ENCODE measurements at places on chromosomes 2 and 18. TPM values are rescaled to one million over a fixed set of nuclear protein-coding genes. Genes with fewer than 3 reads are reported as not detected.

- no peak for DNase-seq
Measured at GRCh38 chr2:136527560-136527959, 237.8 kb upstream of the THSD7B start.

GRCh38 chr2:50875561-50875960 lies 156.4 kb downstream of the NRXN1 start:
- DNase-seq = no peak

GRCh38 chr2:13115643-13116042 lies 398.9 kb downstream of the TRIB2 start:
- no peak for DNase-seq

GRCh38 chr2:105655244-105655643 lies 89.5 kb upstream of the NCK2 start:
- no peak for DNase-seq

- no peak for DNase-seq
Measured at GRCh38 chr2:45254025-45254424, 244.8 kb upstream of the SIX2 start.

MARS2 gene
- total RNA-seq = 7.2 TPM

- no peak for DNase-seq
Measured at GRCh38 chr2:5734859-5735520, 42.8 kb downstream of the SOX11 start.

DNA sequence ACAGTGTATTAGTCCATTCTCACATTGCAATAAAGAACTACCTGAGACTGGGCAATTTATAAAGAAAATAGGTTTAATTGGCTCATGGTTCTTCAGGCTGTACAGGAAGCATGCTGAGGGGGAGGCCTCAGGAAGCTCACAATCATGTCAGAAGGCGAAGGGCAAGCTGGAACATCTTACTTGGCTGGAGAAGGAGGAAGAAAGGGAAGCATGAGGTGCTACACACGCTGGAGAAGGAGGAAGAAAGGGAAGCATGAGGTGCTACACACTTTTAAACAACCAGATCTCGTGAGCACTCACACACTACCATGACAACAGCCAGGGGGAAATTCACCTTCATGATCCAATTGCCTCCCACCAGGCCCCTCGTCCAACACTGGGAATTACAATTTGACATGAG lies 95.3 kb upstream of the FAM110C start:
- DNase-seq = no peak

ANKRD62 gene
- total RNA-seq = not detected

GRCh38 chr2:122481717-122482116 lies 726.3 kb downstream of the TSN start:
- DNase-seq = no peak

GRCh38 chr2:199490049-199490448 lies 32.3 kb upstream of the SATB2 start:
- no peak for DNase-seq

DNA sequence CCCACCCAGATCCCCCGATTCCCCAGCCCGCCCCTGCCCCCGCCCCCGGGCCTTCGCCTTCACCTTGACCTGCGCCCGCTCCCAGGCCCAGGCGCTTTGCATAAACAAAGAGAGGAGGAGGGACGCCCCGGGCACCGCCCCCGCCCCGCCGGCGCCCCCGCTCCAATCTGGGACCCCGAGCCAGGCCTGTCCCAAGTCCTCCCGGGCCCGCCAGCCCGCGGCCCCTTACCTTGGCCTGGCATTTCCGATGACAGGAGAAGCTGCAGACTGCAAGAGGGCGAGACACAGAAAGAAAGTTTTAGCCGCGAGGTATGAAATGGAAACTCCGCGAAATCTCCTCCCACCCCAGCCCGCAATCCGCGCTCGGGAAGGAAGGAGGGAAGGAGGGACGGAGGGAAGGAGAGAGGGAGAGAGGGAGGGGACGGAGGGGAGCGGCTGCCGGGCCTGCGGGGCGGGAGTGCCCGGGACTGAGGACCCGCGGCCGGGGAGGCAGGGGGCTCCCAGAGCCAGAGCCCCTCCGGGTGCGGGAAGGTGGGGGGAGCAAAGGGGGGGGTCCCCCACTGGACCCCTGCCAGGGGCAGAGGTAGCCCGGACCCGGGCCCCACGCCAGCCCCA lies 24.2 kb downstream of the TNS1 start:
- DNase-seq = no peak

ID2 gene
- 32.2 TPM for total RNA-seq

- DNase-seq = no peak
Measured at GRCh38 chr2:61949714-61950560, 44.5 kb downstream of the COMMD1 start.

DNA sequence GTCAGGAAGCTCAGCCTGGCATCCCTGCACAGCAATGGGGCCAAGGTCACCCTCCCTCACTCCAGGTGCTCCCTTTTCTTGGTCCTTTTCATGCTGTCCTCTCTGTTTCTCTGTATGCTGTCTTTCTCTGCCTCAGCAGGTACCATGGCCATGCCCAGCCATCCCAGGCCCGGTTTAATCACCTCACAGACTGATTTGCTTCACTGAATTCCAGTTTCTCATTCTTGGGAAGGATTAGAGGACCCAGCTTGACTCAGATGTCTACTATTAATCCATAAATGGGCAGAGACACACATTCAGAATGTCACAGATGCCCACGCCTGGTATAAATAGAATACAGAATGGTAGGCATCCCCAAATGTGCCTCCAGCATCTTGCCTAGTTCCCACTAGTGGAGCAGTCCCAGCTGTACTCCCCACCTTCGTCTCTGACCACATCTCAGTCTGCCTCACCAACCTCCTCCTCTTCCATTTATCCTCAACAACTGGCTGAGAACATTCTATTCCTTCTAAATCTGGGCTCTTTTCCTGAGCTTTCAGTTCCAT lies 14.2 kb upstream of the L3MBTL4 start:
- no peak for DNase-seq

GRCh38 chr2:181853696-181854095 lies 37.8 kb upstream of the ITPRID2 start:
- no peak for DNase-seq

DNA sequence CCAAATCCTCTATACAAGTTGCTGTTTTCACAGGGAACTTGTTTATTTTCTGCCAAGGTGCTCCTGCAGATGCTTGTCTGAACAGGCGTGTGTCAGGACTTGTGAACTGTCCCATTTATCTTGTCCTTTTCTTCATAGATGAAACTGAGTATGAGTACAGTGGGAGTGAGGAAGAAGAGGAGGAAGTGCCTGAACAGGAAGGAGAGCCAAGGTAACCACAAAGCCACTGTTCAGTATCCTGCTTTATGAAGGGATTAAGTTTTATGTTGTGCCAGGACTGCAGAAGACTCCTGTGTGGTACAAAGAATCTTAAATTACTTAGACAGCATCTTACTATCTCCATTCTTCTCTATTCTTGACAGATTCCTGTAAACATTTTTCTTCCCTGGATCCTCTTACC lies 145.0 kb downstream of the MAP4K4 start:
- no peak for DNase-seq

DNA sequence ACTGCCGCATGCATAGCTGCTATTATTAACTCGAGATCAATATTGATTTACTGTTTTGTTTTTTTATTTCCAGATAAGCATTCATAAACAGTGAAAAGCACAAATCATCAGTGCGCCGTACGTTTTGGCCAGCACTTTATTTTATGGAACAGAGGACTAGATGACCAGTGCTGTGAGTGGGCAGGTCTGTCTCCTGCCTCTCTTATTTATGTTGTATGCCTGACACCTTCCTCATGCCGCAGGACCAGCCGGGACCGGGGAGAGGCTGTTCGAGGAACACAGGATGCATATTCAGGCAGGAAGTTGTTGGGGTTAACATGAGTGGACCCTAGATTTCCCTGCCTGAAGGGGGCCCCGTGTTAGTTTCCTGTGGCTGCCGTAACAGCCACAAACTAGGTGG lies 72.6 kb downstream of the AGAP1 start:
- DNase-seq = no peak

MERTK gene
- total RNA-seq = 4.7 TPM

DNA sequence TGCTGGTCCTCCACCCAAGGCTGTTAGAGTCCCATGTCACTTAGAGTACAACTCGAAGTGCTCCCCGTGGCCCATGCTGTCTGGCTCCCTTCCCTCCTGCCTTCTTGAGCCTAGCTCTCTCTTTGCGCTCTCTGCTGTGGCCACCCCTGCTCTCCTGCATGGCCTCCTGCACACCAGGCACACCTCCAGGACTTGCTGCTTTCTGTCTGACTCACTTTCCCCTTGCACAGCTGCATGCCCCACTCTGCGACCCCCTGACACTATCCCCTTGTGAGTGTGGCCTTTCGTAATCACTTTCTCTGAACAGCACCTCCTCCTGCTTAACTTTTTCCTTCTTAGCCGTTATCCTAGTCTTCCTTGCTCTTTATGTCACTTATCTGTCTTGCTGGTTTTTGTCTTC lies 343.6 kb downstream of the TGIF1 start:
- no peak for DNase-seq

NPHP1 gene
- 5.4 TPM for total RNA-seq

GRCh38 chr2:54122939-54123338 lies 7.5 kb downstream of the ACYP2 start:
- DNase-seq = no peak

C2orf66 gene
- total RNA-seq = not detected

MYCN gene
- 0.38 TPM for total RNA-seq

NTSR2 gene
- total RNA-seq = not detected

DNA sequence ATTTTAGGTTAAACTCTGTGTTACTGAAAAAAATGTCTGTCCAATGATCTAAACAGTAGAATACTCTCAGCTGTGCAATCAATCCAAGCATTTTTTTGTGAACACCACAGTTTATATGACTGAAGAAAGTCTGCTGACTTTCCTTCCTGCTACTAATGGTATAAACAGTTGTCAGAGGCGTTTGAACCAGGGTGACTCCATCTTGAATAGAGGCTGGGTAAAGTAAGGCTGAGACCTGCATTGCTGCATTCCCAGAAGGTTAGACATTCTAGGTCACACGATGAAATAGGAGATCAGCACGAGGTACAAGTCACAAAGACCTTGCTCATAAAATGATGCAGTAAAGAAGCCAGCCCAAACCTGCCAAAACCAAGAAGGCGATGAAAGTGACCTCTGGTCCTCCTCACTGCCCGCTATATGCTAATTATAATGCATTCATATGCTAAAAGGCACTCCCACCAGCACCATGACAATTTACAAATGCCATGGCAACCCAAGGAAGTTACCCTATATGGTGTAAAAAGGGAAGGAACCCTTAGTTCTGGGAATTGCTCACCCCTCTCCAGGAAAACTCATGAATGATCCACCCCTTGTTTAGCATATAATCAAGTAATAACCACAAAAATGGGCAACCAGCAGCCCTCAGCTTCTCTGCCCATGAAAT lies 31.3 kb downstream of the POU3F3 start:
- no peak for DNase-seq

RAPGEF4 gene
- total RNA-seq = 3.7 TPM

THSD7B gene
- total RNA-seq = 0.22 TPM

PLCL1 gene
- total RNA-seq = 78.6 TPM

Data from left ventricle myocardium inferior (tissue), 1 donor.